Camera-type eye (tissue), 1 donor: ENCODE measurements at places on chromosomes 7 and 10. TPM values are rescaled to one million over a fixed set of nuclear protein-coding genes. Genes with fewer than 3 reads are reported as not detected.

LLCFC1 gene
- not detected for total RNA-seq

CYP2E1 gene
- 3.4 TPM for total RNA-seq

MYH16 gene
- not detected for total RNA-seq

TPK1 gene
- 11.3 TPM for total RNA-seq

NPY gene
- total RNA-seq, result 3.7 TPM

MACC1 gene
- total RNA-seq, result 4.3 TPM

ZNF679 gene
- total RNA-seq, result not detected
